ENCODE measurements at places on chromosomes 6 and 20.

DNA sequence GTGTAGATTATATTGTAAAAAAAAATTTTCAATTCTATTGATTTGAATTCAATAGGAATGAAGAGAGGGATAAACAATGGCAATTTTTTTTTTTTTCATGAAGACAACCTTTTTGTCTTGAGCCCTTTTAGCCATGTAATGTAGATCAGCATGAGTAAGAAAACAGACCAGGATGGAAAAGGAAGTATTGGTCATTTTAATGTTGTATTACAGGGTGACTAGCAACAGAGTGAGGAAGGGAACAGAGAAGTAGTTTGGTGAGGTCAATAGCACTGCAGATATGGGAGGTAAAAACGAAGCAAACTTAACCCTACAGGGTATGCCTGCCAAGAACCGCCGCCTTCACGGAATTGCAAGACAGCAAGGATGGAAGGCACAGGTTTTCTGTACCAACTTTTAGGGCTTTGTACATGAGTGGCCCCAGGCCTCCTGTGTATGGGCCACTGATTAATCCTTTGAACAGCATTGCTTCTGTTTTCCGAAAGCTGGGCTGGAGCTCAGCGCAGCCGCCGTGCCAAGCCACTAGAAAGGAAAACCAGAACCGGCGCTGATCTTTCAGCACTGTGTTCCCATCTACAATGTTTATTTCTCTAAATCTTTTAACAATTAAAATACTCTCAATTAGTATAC is 383.7 kb downstream of the CENPW start:
- no peak for DNase-seq

DNA sequence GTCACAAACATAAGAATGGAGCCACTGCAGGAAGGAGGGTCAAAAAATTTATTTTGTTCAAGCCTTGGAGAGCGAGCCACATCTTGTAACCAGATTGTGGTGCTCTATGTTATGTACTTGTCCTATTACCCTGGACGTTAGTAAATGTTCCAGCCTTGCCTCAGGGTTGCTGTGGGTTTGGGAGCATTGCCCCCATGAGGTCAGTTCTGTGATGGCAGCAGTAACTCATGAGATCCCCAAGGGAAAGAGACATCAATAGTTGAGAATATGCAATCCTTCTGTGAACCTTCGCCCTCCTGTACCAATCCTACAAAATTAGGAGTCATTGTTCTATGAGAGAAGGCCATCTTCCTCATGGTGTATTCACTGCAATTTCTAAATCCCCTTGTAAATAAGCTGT is 16.4 kb upstream of the CFAP206 start:
- DNase-seq = no peak

- no peak for DNase-seq
Observed at GRCh38 chr6:104599821-104600638, 259.7 kb downstream of the HACE1 start.

DNA sequence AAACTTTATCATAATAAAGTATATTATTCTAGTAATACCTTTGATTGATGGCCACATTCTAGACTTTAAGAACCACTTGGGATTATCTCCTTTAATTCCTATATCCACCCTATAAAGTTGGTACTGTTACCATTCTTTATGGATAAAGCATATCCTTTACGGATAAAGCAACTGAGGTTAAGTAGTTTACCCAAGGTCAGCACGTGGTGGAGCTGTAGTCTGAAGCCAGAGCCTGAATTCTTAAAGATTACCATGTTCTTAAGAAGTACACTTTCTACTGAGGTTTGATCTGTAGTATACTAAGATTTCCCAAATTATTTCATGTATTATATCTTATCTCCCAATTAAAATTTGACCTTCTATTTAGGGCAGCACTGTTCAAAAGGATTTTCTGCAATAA is 3.0 kb upstream of the NCOA7 start:
- no peak for DNase-seq

GRCh38 chr20:36821964-36822437 is 48.4 kb upstream of the DSN1 start:
- DNase-seq = no peak

GRCh38 chr20:48332555-48332954 is 495.2 kb downstream of the PREX1 start:
- no peak for DNase-seq

- peak; percentile 10 for DNase-seq
Observed at GRCh38 chr6:166997768-166998255, 1.4 kb upstream of the CEP43 start.

DNA sequence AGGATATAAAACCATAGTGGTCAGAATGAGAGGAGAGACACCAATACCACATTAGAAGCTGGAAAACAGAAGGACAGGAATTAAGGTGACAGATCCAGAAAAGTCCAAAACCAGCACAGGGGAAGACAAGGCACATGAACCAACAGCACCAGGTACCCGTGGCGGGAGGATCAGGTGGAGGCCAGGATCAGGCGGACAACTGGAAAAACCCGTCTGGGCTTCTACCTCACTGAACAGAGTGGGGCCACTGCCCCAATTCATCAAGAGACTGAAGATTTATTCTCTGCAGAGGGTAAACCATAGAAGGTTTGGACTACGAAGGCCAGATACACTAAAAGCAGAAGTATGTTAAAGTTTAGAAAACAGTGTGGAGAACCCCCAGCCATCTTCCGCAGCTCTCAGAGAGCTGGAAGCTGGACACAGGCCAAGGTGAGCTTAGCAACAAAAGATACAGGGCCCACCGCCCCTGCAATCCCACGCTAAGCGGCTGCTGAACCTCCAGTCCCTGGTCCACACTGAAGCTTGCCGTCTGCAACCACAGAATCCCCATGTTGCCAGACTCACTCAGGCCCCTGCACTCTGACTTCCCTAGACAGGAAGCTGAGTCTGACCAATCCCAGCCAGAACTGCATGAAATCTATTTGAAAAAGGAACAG is 29.9 kb downstream of the ABHD12 start:
- DNase-seq = no peak

DNA sequence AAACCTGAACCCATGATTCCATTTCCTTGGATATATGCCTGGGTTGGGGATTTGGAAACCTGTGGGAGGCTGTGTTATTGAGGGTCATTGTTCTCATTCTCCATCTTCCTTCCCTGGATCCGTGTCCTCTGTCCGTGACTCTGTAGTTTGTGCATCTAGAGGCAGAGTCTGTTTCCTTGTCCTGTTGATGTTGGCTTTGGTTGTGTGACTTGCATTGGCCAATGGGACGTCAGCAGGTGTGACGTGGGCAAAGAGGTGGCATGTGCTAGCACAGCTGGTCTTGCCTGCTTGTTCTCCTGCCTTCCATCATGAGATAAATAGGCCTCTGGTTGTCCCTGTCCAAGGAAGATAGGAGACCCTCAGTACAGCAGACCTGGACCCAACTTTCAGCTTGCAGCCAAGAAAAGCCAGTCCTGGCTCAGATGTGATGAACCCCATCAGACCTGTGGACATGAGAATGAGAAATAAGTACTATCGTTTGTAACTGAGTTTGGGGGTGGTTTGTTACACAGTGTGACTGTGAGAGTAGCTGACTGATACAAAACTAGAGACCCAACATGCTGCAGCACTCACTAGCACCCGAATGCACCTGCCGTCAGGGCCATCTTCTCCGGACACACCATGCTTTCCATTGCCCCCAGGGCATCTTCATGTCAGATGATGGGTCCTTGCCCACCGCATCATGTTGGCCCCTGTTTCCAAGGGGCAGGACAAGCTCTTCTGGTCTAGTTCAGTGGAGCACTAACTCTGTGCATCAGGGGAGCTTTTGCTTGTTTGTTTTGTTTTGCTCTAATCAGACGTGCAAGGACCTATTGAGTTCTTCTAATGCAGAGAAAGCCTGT is 195.3 kb upstream of the SULF2 start:
- DNase-seq = no peak

- peak; percentile 14 for DNase-seq
Observed at GRCh38 chr6:135087803-135088202, 33.2 kb upstream of the HBS1L start.

GRCh38 chr20:14232650-14233049 is 104.8 kb downstream of the FLRT3 start:
- DNase-seq = no peak

DNA sequence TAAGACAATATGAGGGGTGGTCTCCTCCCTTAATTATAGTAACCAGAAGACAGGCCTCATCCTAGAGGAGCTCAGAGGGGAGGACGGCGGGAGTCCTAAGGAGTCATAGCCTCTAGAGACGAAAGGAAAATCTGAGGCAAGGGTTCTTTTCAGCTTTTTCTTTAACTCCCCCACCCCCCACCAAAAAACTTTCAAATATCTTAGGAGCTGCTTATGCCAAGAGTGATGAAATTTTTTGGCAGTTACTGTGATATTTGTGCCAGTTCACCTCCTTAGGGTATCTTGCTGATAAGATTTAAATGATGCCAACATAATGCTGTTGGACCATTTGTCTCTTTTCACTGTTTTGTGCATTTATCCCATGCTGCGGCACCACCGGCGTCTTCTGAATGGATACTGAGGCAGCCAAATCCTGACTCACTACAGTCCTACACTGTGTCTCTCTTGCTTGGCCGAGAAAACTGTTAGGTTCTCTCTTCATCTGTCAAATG is 44.5 kb upstream of the DSE start:
- no peak for DNase-seq

DNA sequence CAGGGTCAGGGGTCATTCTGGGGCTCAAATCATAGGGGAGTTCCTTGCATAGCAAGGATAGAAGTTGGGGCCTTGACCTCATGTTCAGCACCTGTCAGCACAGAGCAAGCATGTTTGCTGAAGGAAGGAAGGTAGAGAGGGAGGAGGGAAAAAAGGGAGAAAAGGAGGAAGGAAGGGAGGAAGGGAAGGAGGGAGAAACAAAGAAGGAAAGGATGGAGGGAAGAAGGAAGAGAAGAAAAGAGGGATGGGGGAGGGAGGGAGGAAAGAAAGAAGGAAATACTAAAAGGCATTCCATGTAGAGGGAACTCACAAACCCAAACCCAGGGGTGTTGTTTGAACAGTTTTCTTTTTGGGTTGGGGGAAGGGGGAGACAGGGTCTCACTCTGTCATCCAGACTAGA is 80.1 kb downstream of the DLGAP4 start:
- no peak for DNase-seq

- DNase-seq = no peak
Observed at GRCh38 chr20:38460040-38460623, 12.5 kb upstream of the RALGAPB start.

GRCh38 chr6:119575721-119576120 is 226.2 kb upstream of the MAN1A1 start:
- no peak for DNase-seq

DNA sequence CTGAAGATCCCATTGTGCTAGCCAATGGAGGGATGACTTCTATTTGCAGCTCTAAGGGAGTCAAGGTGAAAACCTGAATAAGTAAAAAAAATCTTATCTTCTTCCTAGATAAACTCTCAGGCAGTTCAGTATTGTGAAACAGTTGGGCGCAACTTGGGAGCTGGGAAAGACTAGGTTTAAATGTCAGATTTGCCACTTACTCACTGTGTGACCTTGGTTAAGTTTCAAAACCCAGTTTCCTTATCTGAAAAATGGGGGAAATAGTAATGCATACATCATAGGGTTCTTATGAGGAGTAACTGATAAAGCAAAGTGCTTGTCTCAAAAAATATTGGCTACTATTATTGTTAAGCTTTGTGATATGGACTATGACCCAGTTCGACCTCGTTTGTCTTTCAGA is 88.8 kb downstream of the CD83 start:
- DNase-seq = no peak

- no peak for DNase-seq
Observed at GRCh38 chr6:138569970-138570724, 70.9 kb upstream of the NHSL1 start.

DNA sequence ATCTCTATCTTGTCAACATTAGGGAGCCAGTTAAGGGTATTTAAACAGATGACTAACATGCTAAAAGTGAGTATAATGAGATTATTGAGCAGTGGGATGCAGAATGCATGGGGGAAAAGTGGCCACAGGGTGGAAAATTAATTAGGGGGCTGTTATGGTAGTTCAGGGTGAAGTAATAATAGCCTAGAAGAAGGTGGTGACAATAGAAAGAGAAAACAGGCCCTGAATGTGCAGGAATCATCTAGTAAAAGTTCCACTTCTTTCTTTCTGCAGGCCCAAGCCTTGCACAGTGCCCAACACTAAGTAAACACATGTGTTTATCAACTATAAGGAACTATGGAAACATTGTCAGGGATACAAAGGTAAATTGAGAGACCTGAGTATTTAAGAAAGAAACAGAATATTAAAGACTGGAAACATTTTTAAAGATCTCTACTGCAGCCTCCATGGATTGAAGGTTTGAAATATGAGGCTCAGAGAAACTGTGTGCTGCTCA is 7.1 kb upstream of the MYB start:
- DNase-seq = no peak

- peak; percentile 79 for DNase-seq
Observed at GRCh38 chr6:30686009-30686907, at the start of gene PPP1R18. Gene PPP1R18 (minus strand): TSS chr6:30686645. CDS start chr6:30686018, 627 bp downstream.

DNA sequence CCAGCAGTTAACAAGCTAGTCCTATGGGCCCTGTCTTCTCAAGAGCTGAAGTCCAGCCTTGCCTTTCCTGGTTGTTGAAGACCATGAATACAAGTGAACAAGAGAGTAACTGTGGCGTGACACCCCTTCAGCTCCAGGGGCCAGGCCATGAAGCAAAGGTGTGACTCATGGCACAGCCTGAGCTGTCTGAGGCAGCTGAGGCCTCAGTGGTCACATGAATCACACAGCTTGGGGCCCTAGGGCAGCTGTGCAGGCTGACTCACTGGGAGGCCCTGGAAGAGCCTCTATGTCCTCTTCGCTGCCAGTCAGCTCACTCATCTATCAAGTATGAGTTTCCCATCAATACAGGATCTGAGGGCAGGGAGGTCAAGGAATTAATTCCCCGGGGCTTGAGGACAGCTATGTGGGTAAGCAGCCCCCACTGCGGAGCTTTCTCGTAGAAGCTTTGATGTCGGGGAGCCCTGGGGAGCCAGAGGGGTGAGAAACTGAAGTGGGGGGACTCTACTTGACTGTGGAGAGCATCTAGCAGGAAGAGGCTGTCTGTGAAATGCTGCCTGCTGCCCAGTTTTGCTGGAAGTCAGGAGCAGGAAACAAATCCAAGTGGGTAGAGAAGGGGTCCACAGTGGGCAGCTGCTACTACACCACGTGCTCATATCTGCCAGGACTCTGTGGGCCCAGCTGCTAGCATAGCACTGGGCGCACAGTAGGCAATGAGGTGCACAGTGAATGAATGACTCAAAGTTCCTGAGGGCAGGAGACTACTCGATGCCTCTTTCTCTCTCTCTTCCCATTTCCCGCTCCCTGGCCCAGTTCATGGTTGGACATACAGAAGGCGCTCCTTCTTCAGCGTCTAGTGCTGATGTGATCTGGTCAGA is 13.7 kb upstream of the FAM83C start:
- DNase-seq = no peak

GRCh38 chr6:110693296-110693695 is 122.0 kb downstream of the CDK19 start:
- DNase-seq = no peak

GRCh38 chr20:25057234-25058050 is 497 bp downstream of the ACSS1 start:
- DNase-seq = peak; percentile 59

GRCh38 chr6:111301946-111302345 is 181.1 kb downstream of the REV3L start:
- no peak for DNase-seq

GRCh38 chr6:324116-324728 is 31.9 kb downstream of the DUSP22 start:
- no peak for DNase-seq

- no peak for DNase-seq
Observed at GRCh38 chr6:166450167-166450873, 67.6 kb upstream of the MPC1 start.

Measured in activated T-cell treated with anti-CD3 and anti-CD28 coated beads for 1 hour (primary cell).